ENCODE measurements at places on chromosomes 6 and 20.

- DNase-seq = no peak
Observed at GRCh38 chr6:118875672-118876071, 18.3 kb upstream of the ASF1A start.

DNA sequence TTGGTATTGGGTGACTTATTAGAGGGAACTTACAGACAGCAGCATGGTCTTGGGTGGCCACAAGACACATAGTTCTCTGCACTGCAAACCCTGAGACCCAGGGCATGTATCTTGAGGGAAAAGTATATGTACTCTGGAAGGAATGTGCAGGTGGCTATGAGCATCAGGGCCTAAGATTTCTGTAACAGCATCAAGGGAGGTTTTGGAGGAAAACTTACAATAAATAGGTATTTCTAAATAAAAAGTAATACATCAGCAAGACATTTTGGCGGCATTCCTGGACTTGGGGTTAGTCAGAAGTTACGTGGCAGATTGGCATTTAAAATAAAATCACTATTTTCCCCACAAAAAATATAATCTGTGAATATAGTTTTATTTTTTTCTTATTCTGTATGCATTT lies 8.0 kb upstream of the STX7 start:
- DNase-seq = no peak

GRCh38 chr6:56689114-56689513 lies 46.4 kb upstream of the DST start:
- no peak for DNase-seq

DNA sequence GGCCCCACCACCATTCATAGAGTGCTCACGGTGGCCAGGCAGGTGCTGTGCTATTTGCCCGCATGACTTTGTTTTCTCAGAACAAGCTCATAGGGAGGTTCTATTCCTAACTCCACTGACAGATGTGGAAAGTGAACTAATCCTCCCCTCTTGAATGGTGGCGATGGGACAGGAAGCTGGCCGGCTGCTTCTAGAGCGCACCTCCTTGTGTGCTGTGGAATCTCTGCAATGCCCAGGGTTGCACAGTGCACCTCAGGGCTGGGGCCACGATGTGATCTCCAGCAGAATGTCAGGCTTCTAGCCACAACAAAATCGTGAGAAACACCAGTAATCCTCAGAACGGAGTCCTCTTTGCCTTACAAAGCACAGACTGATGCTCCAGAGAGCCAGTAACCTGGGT lies 53.8 kb upstream of the SLC22A23 start:
- no peak for DNase-seq

GRCh38 chr6:113651120-113651519 lies 206.0 kb upstream of the MARCKS start:
- DNase-seq = no peak

DNA sequence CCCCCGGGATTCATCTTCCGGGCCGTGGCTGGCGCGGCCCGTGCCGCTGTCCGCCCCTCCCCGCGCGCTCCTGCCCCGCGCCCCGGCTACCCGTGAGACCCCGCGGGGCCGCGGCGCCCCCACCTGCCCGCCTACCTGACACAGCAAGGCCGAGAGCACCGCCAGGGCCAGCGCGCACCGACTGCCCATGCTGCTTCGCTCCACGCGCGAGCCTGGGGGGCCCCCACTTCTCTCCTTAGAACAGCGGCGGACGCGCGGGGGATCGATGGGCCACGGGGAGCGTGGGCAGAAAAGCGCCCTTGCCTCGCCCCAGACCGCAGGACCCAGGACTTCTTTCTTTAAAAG lies 955 bp downstream of the DLL1 start:
- no peak for DNase-seq

GRCh38 chr6:113377362-113377942 lies 479.7 kb upstream of the MARCKS start:
- DNase-seq = no peak

- no peak for DNase-seq
Observed at GRCh38 chr6:133242637-133243585, 1.8 kb downstream of the EYA4 start.

- DNase-seq = no peak
Observed at GRCh38 chr6:134410541-134410940, 92.6 kb upstream of the SGK1 start.

DNA sequence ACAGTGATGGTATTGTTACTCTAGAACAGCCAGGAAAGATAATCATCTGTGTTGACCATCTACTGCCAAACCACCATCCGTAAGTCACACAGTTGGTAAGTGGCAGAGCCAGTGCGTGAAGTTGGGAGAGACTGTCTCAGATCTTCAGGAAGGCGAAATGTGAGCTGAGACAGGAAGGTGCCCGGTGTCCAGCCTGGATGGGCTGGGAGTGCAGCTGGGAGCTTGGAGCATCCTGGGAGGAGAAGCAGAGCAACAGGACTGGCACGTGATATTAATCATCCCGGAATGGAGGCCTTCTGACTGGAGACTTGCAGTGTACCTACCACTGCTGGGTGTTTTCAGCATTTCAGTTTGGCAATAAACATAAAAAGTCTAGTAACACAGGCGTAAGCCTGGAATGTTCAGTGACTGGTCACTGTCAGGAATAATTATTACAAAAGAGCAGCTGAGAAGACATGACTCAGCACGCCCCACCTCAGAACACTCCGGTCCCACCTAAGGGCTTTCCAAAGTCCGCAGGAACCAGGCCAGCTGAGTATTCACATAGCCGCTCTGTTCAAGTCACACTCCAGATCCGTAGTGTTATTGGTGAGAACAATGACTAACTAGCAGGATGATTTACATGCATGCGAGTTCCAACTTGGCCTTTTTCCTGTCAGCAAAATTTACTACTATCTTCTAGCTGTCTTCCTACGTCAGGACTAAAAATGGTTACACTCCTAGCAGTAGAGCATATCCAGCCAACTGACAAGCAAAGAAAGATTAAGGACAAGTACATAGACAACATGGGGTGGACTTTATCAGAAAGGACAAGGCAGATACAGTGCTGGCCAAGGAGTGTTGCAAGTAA lies 45.1 kb upstream of the PNRC1 start:
- no peak for DNase-seq

DNA sequence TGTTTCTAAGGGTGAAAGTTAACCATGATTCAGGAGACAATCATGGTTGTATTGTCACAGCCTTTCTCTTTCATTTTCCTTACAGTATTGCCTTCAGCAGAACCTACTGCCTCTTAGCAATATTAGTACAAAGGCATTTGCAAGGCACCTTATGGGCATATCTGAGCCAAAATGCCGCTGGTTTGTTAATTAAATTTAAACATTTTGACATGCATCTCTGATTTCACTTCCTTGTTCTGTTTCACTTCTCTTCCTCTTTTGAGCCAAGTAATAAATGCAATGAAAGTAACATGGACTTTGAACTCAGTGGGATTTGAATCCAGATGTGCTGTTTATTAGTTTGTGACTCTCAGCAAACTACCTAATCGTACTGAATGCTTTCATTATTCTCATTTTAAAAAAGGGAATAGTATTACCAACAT lies 467.4 kb upstream of the CITED2 start:
- DNase-seq = no peak

DNA sequence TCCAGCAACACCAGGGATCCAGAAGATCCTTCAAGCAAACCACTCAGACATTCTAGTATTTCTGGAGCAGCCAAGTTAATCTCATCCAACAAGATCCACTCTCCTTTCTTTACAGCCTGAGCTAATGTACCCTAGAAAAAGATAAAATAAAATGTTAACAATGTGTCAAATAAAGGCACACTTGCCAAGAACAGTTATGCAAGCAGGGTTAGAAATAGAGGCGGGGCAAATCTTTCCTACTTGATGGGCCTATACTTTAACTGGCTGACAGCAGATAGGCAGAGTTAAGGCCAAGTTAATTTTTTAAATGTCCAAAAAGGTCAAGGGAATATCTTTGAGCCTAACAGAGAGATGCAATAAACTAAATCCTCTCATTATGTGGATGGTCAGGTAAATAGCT lies 60.8 kb downstream of the MDN1 start:
- DNase-seq = no peak

DNA sequence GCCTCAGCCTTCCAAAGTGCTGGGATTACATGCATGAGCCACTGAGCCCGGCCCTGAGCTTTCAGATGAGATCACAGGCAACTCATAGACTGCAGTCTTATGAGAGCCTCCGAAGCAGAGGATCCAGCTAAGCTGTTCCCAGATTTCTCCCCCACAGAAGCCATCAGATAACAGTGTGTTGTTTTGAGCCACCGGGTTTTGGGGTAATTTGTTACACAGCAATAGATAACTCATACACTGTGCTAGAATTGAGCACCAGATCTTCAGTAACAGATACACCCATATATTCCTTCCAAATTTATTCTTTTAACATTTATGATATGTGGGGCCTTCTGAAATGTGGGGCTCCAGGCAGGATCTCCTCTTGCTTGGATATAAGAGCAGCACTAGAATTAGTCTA lies 19.0 kb upstream of the ZBTB22 start:
- no peak for DNase-seq

GRCh38 chr20:7540923-7541322 lies 399.3 kb downstream of the HAO1 start:
- DNase-seq = no peak

DNA sequence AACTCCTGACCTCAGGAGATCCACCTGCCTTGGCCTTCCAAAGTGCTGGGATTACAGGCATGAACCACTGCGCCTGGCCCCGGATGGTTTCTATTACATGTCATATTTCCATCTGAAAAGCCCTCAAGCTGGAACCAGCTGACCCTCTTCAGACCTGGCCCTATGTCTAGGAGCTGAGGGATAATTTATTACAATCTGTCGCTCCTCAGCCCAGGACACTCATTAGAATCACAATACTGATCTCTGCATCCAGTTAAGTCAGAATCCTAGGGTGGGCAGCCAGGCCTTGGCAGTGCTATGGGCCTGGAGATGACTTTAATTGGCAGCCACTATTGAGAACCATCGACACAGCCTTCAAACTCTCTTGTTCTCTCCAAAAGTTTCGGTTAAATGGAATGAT lies 162.6 kb upstream of the SNX9 start:
- DNase-seq = no peak

- DNase-seq = peak; percentile 6
Observed at GRCh38 chr6:155483858-155484257, 28.2 kb upstream of the NOX3 start.

DNA sequence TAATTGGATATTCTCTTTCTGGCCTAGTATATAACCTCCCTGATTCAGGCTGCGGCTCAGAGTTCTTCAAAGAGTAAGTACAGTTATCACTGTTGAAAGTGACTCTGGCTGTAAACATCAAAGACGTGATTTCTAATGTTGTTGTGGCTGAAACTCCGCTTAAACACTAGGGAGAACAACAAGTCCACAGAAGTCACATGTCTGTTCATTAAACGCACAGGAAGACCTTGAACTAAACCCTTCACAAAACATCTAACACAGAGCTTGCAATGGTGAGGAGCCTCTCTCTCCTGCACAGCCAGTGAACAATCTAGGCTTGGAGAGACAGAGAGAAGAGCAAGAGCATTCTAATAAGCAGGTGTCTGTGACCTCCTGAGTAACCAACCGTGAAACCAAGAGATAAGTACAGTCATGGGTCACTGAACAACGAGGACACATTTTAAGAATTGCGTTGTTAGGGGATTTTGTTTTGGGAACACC lies 249.3 kb downstream of the PRKN start:
- no peak for DNase-seq

- DNase-seq = no peak
Observed at GRCh38 chr20:9363673-9364072, 150.7 kb upstream of the LAMP5 start.

DNA sequence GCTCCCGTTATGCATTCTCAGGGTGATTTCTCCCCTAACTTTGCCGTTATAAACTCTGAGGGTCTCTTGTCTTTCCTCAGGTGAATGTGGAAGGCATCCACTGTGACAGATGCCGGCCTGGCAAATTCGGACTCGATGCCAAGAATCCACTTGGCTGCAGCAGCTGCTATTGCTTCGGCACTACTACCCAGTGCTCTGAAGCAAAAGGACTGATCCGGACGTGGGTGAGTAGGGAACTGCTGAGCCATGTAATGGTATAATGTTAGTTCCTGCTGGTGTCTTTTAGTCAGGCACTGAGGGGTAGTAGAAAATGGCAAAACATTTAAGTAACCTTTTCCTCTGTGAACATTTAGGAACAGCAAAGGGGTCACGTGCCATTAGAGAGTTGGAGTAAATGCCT lies 395.4 kb downstream of the ARHGAP18 start:
- DNase-seq = no peak

- DNase-seq = no peak
Observed at GRCh38 chr6:84536885-84537638, 227.3 kb downstream of the TBX18 start.

- DNase-seq = no peak
Observed at GRCh38 chr20:1942061-1942460, 46.9 kb downstream of the SIRPA start.

GRCh38 chr20:10470276-10470675 lies 35.2 kb downstream of the SLX4IP start:
- DNase-seq = no peak

DNA sequence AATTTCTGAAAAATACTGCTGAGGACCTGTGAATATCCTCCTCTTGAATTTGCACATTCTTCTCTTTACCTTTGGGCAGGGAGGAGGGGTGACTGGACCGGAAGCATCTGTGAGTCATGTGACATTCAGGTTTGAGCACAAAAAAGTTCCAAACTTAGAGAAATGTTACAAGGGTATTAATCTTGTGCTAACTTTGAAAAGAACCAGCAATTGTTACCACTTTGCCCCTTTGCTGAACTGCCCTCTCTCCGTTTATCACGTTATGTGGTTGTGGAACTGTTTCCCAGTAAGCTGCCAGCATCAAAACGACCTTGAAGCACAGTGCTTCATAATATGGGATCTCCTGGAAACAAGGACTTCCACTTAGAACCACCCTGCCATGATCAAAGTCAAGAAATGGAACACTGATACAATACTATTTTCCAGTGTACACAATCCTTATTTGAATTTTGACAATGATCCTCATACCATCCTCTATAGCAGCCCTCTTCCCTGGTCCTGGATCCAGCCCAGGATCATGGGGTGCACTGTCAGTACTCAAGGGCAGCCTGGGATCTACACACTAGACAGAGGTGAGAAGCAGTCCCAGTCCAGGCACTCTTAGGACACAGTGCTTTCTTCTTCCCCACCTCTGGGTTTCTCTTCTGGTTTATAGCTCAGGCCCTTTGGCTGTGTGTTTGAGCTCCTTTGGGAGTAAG lies 2.3 kb upstream of the TUBB1 start:
- DNase-seq = no peak

- DNase-seq = no peak
Observed at GRCh38 chr6:129671442-129672340, 38.3 kb downstream of the ARHGAP18 start.

DNA sequence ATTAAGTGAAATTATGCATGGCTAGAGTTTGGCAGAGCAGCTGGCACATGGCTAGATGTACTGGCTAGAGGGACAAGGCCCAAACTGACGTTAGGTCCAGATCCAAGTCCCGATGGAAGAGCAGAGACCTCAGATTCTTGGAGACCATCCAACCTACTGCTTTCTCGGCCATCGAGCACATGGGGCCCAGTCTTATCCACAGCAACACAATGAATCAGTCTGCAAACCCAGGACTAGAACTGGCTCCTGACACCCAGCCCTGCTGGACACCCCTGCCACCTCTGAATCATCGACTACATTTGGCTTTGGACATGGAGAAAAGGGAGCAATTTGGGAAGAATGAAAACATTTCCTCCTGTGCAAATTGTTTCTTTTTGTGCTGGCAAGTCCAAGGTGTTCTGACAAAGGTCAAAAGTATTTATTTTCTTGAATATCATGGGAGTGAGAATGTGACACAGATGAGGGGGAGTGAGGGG lies 23.9 kb upstream of the YWHAB start:
- no peak for DNase-seq
